ENCODE measurements at places on chromosomes 5 and 9. TPM values are rescaled to one million over a fixed set of nuclear protein-coding genes. Genes with fewer than 3 reads are reported as not detected.

NTRK2 gene
- not detected for polyA plus RNA-seq

- peak; percentile 11 for DNase-seq
These were observed 168.8 kb downstream of the PDE4D start for GRCh38 chr5:59724482-59725391.

- peak; percentile 3 for DNase-seq
These were observed 223.7 kb downstream of the PCSK5 start for GRCh38 chr9:76114144-76114543.

GRCh38 chr5:154000703-154001102, 38.0 kb downstream of the FAM114A2 start:
- no peak for DNase-seq

- no peak for DNase-seq
These were observed 123.8 kb upstream of the LIFR start for GRCh38 chr5:38680094-38680825.

DNA sequence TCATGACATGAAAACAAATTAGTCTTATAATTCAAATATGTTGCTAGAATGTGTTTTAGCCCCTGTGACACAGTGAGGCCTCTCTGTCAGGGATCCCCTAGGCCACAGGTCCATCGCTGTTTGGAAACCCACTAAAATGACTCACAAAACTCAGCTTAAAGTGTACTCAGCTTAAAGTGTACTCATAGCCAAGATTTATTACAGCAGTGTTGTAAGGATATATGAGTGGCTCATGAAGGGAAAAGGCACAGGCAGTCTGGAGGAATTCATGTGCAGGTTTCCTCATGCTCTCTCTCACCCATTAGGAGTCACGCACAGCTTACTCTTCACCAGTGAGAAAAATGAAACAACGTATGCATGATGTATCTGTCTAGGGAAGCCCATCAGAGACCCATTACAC, 24.4 kb upstream of the TGFBI start:
- no peak for DNase-seq
